ENCODE measurements at places on chromosomes 1 and 21.

DNA sequence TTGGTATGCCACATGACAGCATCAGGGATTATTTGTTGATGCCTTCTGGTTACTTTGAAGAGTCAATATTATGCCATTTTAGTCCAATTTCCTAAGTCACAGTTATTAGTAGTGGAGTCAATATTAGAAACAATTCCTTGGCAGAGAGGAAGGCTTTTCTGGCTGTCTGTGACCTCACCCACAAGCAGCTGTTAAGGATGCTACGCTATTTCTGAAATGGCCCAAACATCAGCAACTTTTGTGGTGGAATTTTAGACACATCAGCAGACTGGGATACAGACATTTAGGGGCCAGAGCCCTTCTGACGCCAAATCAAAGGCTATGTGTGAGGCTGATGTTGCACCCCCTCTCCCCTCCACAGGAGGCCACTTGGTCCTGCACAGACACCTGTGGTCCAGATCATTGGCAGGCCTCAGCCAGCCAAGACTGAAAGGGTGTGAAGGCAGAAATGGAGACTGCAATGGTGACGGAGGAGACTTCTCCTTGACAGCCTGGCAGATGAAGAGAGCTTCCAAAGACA, 9.2 kb upstream of the RXRG start:
- no peak for DNase-seq

DNA sequence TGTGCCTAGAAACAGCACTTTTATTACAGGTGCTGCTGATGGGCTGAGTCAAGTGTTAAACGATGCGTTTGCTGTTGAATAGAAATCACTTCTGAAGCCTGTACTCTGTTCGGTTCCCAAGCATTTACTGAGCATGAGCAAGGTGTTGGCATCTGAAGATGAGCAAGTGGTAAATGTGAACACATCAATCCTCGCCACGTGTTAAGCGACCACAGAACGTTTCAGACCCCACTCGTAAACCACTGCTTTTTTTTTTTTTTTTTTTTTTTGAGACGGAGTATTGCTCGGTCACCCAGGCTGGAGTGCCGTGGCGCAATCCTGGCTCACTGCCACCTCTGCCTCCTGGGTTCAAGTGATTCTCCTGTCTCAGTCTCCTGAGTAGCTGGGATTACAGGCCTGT, 241.2 kb downstream of the SETD4 start:
- no peak for DNase-seq

DNA sequence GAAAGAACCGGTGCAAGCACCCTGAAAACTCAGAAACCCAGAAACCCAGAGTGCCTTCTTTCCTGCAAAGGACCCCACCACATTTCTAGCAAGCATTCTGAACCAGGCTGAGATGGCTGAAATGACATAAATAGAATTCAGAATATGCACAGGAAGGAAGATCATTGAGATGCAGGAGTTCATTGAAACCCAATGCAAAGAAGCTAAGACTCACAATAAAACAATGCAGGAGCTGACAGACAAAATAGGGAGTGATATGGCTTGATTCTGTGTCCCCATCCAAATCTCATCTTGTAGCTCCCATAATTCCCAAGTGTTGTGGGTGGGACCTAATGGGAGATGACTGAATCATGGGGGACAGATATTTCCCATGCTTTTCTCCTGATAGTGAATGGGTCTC, 22.8 kb upstream of the SGIP1 start:
- no peak for DNase-seq

GRCh38 chr1:240598216-240599001, 13.5 kb downstream of the GREM2 start:
- no peak for DNase-seq

DNA sequence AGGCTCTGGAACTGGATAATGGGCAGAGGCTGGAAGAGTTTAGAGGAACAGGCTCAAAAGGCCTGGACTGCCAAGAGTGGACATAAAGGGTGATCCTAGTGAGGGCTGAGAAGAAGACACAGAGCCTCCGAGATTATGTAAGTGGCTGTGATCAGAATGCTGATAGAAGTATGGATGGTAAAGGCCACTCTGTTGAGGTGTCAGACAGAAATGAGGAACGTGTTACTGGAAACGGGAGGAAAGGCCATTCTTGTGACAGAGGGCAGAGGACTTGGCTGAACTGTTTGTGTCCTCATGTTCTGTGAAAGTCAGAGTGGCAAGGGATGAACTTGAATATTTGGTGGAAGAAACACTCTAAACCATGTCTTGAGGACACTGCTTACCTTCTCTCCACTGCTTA, 6.7 kb upstream of the ABCG1 start:
- no peak for DNase-seq
